ENCODE measurements at places on chromosomes 1 and 21.

GRCh38 chr1:232886271-232886670, 64.1 kb upstream of the NTPCR start:
- DNase-seq = no peak

- DNase-seq = no peak
These were observed 147.2 kb upstream of the SGIP1 start for GRCh38 chr1:66386712-66387111.

DNA sequence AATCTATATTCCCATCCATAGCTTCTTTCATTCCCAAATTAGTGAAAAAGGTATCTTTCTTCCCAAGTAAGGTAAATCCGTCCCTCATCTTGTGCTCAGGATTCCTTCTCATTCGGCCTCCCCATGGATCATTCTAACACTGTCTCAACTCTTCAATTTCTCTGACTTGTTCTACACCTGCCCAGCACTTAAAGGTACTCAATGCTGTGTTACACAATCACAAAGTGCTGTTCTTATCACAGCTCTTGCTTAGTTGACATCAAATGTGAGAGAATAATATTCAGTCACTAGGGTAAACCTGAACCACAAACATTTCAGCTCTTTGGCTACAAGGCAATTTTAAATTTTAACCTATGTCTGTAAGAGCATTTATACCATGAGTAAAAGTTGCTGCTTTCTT, 94.8 kb downstream of the DIRAS3 start:
- no peak for DNase-seq

GRCh38 chr1:168121401-168122011, 15.2 kb downstream of the GPR161 start:
- no peak for DNase-seq

GRCh38 chr1:86696522-86696921, 7.9 kb upstream of the SH3GLB1 start:
- no peak for DNase-seq

- no peak for DNase-seq
These were observed 1.7 kb downstream of the CFAP74 start for GRCh38 chr1:2001773-2002411.

DNA sequence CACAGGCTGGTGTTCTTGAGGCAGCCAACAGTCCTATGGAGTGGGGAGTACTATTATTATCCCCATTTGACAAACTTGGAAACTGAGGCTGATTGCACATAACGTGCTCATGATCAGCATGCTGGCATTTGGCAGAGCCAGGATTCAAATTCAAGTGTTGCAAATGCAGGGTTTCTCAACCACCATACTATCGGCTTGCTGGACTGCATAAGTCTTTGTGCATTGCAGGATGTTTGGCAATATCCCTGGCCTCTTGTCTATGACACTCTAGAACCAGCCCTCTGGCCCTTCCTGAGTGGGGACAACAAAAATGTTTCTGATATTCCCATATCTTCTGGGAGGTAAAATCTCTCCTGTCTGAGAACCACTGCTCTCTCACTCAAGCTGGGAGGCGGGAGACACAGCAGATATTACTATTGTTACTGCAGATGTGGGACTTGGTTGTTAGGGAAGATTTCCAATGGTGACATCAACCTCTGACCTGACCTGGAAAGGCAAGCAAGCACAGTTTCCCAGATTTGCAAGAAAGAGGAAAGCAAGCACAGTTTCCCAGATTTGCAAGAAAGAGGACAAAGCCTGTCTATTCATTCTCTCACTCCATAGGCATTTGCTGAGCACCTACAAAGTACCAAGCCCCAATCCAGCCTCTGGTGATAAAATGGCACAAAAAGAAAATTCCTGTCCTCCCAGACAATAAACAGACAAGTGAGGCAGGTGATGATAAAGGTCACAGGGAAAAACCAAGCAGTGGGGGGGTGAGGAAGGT, 1.0 kb upstream of the AADACL3 start:
- DNase-seq = no peak
